Endodermal cell (in vitro differentiated cells): ENCODE measurements at places on chromosomes 4 and X. TPM values are rescaled to one million over a fixed set of nuclear protein-coding genes. Genes with fewer than 3 reads are reported as not detected.

Gene XPNPEP2
- total RNA-seq, result 0.20 TPM in 1 of 2 replicates, not detected in the other

Gene GPRIN3
- 1.9 and 2.3 TPM in 2 replicates for total RNA-seq

- no peaks in the 10 kb centered on the region for H3K4me1 ChIP-seq
- DNase-seq, result no peak
- no peak overlapping the region for H3K4me3 ChIP-seq
Measured at GRCh38 chr4:156901871-156902270, 69.7 kb downstream of the PDGFC start.

DNA sequence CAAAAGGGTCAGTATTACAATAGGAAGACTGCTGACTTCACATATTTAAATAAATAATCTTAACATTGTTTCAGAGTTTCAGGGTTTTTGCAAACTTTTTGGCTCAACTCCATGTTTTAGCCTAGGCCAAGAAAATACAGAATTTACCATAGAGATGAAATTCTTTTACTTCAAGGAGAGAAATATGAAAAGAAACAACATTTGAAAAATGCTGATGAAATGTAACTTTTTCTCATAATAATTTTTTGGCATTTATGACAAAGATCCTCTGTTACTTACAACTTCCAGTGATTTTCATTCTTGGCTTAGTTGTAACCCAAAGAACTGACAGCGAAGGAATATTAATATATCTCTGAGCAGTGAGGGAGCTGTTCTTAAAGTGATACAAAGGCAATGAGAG, 316.1 kb upstream of the EMCN start:
- no peaks in the 10 kb centered on the region for H3K27me3 ChIP-seq
- no peak overlapping the region for H3K4me3 ChIP-seq

Gene ETDB
- not detected in 2 replicates for total RNA-seq

- no peaks in the 10 kb centered on the region for H3K4me1 ChIP-seq
- no peaks in the 10 kb centered on the region for H3K27me3 ChIP-seq
- peak overlapping the region; percentile 93 for H3K4me3 ChIP-seq
Measured at GRCh38 chr4:499567-499966, 557 bp downstream of the PIGG start.

- DNase-seq, result no peak
- H3K36me3 ChIP-seq, result peaks cover 7% of the 10 kb centered on the region
- H3K27me3 ChIP-seq, result no peaks in the 10 kb centered on the region
- H3K27ac ChIP-seq, result peak overlapping the region; percentile 21
- H3K4me3 ChIP-seq, result no peak overlapping the region
Measured at GRCh38 chr4:1879485-1879884, 8.3 kb downstream of the NSD2 start.

- no peaks in the 10 kb centered on the region for H3K27me3 ChIP-seq
- H3K4me1 ChIP-seq, result no peaks in the 10 kb centered on the region
- H3K36me3 ChIP-seq, result no peaks in the 10 kb centered on the region
Measured at GRCh38 chrX:9308426-9308825, 156.4 kb upstream of the TBL1X start.

DNA sequence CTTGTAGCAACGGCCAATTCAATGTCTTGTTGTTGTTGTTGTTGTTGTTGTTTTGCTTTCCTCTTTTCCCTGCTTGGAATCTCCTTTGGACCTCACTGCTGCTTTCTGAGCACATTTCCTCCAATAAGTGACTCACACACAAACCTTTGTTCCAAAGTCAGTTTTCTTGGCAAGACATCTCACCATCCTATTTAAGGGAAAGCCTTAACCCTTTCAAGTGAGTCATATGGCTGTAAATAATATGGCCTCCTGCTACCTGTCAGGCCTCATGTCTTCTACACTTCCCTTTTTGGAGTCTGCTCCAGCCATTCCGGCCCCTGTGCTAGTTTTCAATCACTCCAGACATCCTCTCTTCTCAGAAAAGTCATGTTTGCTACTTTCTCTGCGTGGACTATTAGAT, 79.5 kb upstream of the MAGEB10 start:
- DNase-seq, result no peak
- H3K4me3 ChIP-seq, result no peak overlapping the region
- no peak overlapping the region for H3K27ac ChIP-seq
- no peaks in the 10 kb centered on the region for H3K36me3 ChIP-seq
- no peaks in the 10 kb centered on the region for H3K27me3 ChIP-seq

- no peak overlapping the region for H3K27ac ChIP-seq
- H3K27me3 ChIP-seq, result no peaks in the 10 kb centered on the region
- no peak for DNase-seq
- no peak overlapping the region for H3K4me3 ChIP-seq
- H3K36me3 ChIP-seq, result no peaks in the 10 kb centered on the region
Measured at GRCh38 chrX:125681507-125681906, 361.8 kb downstream of the TEX13C start.

- H3K4me1 ChIP-seq, result peaks cover 6% of the 10 kb centered on the region
- no peak overlapping the region for H3K4me3 ChIP-seq
- peak; percentile 9 for DNase-seq
- no peak overlapping the region for H3K27ac ChIP-seq
Measured at GRCh38 chrX:119479845-119480244, 11.6 kb downstream of the SLC25A5 start.

DNA sequence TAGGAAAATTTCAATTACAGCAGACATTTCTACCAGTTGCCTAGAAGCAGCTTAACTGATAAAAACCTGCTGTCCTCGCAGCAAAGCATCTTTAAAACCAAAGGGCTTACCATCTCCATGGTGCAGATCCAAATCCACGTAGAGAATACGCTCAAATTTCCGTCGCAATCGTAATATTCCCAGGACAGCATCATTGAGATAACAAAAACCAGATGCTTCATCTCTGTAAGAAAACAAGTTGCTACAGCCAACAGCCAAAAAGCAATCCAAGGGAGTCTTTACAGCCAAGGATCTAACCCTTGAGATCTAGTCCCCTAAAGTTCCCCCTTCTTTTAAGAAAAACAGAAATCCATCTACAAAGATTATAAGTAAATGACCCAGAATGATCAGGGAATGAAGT, 77.6 kb downstream of the HDAC8 start:
- H3K36me3 ChIP-seq, result no peaks in the 10 kb centered on the region
- H3K4me1 ChIP-seq, result no peaks in the 10 kb centered on the region
- H3K27ac ChIP-seq, result no peak overlapping the region
- H3K27me3 ChIP-seq, result no peaks in the 10 kb centered on the region
- no peak overlapping the region for H3K4me3 ChIP-seq
